ENCODE measurements at places on chromosomes 12 and 14. TPM values are rescaled to one million over a fixed set of nuclear protein-coding genes. Genes with fewer than 3 reads are reported as not detected.

DNA sequence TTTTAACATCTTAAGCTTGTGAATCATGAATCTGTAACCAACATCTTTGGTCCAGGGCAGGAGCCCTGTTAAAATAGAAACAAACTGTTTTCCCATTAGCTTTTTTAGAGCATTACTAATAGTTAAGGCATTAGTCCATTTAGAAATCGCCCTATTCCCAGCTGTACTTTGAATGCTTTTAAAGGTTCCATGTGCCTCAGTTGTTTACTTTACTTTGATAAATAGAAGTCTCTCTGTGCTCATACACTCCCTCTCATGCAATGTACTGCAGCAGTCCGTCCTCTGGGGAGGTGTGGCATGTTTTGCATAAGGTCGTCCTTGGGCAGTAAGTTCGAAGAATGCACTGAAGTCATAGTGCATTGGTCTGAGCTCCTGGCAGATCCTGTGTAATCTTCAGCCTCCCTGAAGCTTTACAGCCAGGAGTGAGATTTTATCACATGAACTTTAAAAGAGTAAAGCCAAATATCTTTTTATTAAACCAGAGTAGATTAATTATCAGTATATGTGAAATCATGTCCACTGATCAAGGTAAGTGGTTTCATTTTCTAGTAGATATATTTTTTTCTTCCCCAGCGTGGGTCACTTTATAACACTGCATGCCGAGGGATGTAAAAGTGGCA lies 134.7 kb downstream of the FGD4 start:
- H3K36me3 ChIP-seq, result 0 out of 2 replicates have a peak, but pooled peaks cover 2% of the 10 kb centered on the region
- peak; percentile 85 for DNase-seq
- H3K4me1 ChIP-seq, result peaks cover 46% of the 10 kb centered on the region

DNA sequence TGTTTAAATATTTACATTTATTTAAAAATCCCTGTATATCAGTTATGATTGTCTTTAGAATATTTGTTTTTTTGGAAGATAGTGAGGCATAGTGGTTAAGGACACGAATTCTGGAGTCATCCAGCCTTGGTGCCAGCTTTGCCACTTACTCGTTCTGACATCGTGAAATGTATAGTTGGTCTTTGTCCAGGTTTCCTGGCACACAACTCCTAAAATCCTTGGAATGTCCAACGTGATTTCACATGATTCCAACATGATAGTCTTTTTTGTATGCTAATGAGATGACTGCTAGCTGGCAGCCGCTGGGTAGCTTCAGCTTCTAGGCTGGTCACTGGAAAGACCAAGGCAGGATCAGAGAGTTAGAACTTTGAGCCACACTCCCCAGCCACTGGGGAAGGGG lies 64.8 kb downstream of the PRICKLE1 start:
- no peak overlapping the region for H3K27ac ChIP-seq
- no peak overlapping the region for H3K4me3 ChIP-seq
- H3K36me3 ChIP-seq, result no peaks in the 10 kb centered on the region
- no peaks in the 10 kb centered on the region for H3K27me3 ChIP-seq
- no peaks in the 10 kb centered on the region for H3K4me1 ChIP-seq

DNA sequence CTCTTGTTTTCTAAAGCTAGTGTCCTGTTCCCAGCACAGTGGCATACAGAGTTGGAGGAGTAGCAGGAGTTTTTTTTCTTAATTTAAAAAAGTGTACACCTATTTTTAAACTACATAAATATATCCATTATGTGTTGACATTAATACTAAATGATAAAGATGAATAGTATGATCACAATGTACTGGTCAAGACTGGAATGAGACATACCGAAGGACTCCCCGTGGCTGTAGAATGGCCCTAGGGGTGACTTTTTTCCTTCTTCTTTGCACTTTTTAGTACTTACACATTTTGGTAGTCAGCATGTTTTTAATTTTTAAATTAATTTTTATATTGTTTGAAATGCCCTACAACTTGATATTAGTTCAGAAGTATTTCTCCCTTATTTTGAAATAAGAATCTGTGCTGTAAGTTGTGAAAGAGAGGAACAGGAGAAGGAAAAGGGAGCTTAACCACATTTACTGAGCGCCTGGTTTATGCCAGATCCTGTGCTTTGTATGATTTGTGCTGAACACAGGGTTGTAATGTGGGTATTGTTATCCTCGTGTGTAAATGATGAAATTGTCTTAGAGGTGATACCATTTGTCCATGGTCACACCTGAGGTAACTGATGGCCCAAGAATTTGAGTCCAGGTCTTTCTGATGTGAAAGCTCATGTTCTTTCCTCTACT lies 136.5 kb downstream of the TGFB3 start:
- no peaks in the 10 kb centered on the region for H3K36me3 ChIP-seq
- no peak overlapping the region for H3K27ac ChIP-seq
- no peak overlapping the region for H3K4me3 ChIP-seq
- no peaks in the 10 kb centered on the region for H3K27me3 ChIP-seq
- H3K4me1 ChIP-seq, result peaks cover 18% of the 10 kb centered on the region

- no peak for DNase-seq
- H3K27me3 ChIP-seq, result no peaks in the 10 kb centered on the region
- H3K36me3 ChIP-seq, result peaks cover 2% of the 10 kb centered on the region
- no peaks in the 10 kb centered on the region for H3K4me1 ChIP-seq
Measured at GRCh38 chr12:27025116-27025515, 2.8 kb downstream of the MED21 start.

The SYNDIG1L gene
- not detected for total RNA-seq
